ENCODE measurements at places on chromosomes 7 and 10.

DNA sequence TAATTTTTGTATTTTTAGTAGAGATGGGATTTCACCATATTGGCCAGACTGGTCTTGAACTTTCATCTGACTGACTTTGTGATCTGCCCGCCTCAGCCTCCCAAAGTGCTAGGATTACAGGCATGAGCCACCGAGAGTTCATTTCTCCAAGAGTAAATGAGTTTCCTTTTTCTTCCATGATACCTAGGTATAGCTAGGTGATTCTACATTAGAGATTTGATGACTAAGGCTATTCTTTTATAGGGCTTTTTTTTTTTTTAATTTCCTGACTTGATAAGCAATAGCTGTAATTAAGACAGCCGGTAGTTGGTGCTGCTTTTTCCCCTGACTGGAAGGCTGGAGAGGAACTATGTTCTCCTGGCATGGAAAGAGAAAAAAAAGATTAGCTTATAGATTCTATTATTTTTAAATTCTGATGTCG, 3.3 kb downstream of the PTPN12 start:
- DNase-seq, result no peak

GRCh38 chr7:17015598-17016031, 133.8 kb upstream of the AGR3 start:
- DNase-seq, result no peak

- no peak for DNase-seq
Observed at GRCh38 chr7:151053096-151053495, 4.6 kb downstream of the CDK5 start.

DNA sequence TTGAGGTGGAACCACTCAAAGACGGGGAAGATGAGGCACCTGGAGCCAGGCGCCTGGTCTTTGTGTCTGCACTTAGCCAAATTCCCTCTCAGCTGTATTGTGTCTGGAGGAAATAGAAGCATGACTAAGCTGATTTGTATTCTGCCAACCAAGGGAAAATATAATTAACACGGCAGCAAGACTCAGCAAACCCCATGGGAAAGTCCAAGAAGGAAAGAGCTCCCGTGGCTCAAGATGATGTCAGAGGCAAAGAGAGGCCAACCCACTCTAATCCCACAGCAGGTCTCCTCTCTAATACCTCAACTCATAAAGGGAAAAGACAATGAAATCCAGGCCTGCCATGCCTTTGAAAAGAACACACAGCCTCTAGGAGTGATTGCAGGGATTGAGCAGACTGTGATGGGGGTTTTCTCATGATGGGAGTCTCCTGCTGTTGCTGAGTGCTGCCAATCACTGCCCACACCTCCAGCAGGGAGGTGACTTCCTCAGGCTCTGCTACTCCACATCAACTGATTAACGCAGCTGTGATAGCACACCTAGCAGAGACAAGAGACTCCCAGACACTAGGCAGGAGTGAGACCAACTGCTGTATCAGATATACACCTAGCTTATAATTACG, 255.5 kb upstream of the C7orf33 start:
- peak; percentile 27 for DNase-seq

GRCh38 chr7:128420773-128421172, 11.0 kb upstream of the IMPDH1 start:
- no peak for DNase-seq

- DNase-seq, result no peak
Observed at GRCh38 chr7:87735360-87735759, 107.2 kb downstream of the RUNDC3B start.

DNA sequence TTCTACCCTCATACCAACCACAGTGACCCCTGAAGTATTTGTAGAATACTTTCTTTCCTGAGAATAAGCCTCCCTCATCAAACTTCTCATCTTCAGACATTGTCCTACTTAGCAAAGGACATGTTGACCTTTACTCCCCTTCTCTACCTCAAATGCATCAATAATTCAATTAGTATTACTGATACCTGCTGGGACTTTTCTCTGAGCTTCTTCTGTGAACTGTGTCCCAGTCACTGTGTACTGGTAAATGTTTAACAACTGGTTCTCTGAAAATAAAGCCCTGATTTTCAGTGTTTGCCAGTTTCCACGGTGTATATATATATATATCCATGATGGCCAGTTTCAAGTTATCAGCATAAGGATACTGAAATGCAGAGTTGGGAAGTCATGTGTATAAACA, 12.2 kb downstream of the PANK1 start:
- no peak for DNase-seq

- DNase-seq, result no peak
Observed at GRCh38 chr7:8387551-8388256, 45.7 kb upstream of the NXPH1 start.

DNA sequence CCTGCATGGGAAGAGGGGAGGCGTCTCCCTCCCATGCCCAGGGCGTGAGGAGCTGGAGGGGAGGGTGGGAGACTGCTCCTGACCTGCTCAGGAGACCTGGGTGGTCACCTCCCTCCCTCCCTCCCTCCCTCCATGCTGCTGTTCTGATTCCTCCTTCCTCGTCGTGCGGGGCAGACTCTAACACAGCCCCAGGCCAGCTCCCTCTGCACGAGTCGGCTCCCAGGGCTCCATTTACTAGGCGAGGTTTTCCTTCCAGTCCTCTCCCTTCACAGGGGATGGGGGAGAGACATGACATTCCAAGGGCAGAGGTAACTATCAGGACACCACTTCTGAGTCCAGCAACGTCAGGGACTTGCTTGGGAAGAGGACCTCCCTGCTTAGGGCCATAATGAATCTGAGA, 23.6 kb downstream of the VIPR2 start:
- DNase-seq, result no peak

GRCh38 chr7:108452707-108453106, 3.5 kb downstream of the NRCAM start:
- peak; percentile 51 for DNase-seq

DNA sequence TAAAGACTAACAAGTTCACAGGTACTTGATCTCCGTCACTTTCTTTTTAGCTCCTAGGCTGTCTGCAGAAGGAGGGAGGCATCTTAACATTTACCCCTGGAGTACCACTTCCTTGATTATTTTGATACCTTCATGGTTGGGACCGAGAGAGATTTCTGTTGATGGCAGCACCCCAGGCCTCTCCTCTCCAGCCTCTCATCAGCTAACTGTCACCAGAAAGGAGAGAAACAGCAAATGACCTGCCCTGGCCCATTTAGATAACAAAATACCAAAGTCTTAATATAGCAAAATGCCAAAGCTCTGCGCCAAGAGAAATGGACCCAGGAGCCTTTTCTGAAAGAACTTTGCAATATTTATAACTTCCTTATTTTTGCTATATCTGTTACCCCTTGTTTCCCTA, 30.0 kb upstream of the KLHL7 start:
- no peak for DNase-seq

DNA sequence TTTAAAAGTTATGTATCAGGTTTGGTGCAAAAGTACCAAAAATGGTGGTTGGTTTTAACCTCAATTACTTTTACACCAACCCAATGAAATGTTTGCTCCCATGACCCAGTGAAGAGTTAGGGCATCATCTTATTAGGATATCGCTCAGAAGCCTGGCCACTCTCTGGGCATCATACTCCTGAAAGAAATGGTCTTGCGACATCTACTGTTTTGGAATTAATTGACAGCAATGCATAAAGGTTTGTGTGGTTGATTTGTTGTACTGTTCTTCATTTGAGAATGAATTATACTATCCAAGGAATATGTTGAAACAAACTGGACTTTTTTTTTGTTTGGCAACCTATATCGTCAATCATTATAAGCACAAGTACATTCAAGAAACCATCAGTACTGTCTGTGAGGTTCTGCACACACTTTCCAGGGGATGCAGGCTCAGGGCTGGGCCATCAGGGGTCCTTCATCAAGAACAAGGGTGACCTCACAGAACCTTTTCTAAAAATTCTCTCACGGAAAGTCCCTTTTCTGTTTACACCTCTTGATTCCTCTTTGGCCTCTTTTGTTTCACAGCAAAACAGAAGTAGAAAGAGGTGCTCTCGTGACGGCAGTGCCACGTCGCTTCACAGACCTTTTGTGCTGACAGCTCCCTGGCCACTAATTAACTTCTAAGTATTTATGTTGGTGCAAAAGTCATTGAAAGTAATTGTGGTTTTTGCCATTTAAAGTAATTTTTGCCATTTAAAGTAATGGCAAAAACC, 117.2 kb upstream of the KLF6 start:
- no peak for DNase-seq

DNA sequence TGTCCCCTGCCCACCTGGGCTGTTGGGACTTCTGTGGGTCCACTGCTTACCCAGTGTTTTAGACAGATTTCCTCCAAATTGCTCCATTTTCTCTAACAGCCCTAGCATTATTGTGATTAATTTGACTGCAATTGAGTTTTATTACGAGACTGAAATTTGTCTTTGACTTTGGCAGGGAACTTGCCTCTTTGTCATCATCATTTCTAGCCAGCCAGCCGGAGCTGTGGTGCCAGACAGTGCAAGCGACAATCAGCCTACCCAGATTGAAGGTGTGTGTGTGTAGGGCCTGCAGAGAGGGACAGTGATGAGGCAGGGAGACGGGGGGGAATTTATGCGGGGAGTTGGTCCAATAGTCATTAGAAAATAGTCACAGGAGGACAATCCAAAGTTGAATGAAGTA, 743.0 kb downstream of the NRG3 start:
- no peak for DNase-seq

- DNase-seq, result no peak
Observed at GRCh38 chr7:137948083-137948844, 53.6 kb downstream of the CREB3L2 start.

DNA sequence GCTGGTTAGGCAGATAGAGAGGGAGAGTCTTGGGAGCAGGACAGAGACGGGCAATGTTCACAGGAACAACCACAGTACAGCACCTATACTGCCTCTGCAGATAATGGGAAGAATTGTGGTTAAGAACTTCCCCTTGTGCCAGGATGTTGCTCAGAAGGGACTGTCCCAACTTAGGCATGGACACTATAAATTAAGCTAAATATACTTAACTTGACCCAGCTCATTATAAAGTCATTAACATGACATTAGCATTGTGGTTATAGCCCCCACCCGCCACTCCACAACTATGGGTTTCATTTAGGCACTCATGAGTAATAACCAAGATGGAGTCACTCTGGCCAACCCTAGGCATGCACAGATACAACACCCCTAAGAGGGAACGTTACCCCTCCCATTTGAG, 310.9 kb upstream of the NRG3 start:
- no peak for DNase-seq

DNA sequence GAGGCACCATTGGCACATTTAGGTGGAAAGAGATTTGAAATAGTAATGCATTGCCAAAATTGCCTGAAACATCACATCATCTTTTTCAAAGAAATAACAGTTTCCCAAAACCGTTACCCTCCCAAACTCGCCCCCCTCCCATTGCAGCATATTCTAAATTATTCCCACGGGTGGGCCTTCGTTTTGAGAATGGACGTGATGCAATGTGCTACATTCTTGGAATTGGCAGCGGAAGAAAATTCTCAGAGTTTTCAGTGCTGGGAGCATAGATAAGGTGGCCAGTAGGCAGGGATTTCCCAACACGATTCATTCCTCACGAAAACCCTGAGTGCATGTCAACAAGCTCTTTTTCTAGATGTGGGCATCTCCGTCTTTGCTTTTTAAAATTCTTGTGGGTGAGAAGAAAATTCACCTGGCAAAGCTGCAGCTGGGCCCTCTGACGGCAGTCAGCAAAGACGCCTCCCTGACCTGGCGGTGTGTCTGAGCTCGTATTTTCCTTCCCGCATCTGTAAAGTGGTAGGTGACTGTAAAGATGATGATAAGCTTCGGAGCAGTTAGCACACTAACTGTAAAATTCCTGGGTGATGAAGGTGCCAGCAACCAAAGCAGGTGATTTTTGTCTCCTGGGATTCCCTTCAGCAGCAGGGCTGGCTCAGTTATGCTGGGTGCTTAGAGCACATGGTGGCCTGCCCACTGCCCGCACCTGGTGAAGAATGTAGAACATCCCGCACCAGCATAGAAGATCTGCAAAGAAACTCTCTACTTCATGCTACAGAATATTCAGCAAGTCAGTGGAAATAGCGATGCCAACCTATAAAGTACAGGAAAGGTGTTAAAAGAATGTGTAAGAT, 141.9 kb upstream of the KLF6 start:
- no peak for DNase-seq

DNA sequence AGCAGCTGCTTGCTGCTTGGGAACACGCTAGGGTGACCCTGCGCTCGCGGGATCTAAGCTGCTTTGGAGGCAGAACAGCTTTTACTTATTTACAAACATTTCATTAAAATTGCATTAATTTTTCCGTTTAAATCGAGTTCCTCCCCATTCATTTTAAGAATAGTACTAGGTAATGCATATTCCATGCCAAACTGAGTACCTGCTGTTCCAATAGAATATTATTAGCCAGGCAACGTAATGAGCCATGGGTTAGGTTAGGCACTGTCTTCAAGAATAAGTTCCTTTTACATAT, 860 bp downstream of the EXOC6 start:
- no peak for DNase-seq

DNA sequence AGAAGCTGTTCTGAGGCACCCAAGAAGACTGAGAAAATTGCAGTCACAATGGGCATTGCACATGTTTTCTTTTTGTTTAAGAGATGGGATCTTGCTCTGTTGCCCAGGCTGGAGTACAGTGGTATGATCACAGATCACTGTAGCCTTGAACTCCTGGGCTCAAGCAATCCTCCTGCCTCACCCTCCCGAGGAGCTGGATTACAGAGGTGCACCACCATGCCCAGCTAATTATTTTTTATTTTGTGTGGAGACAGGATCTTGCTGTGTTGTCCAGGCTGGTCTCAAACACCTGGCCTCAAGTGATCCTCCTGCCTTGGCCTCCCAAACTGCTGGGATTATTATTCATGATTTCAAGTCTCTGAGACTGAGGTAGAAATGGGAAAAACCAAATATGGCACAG, 168.7 kb downstream of the PIP4K2A start:
- no peak for DNase-seq

DNA sequence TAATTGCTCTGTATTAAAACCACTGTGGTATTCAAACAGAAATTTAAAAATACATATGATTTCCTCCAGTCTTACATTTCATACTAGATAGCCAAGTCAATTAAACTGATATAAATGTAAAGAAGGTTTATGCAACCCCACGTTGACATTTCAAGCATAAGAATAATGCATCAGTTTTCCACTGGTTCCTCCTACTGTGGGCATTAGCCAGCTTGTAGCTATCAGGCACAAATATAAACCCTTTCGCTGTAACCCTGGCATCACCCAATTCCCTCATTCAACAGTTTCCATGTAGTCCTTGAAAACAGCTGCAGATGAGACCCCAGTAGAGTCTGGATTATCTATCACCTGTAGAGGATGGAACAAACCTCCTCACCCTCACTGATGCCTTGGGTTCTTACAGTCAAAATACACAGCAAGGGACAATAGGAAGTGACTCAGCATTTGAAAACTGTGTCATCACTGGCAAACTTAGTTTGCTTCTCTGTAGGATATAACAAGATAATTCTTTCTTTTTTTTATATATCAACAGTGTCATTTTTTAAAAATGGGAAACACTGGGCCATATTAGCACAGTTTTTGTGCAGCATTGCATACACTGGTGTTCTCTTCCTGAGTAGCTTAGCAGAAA, 113.0 kb downstream of the PDE1C start:
- DNase-seq, result peak; percentile 50

DNA sequence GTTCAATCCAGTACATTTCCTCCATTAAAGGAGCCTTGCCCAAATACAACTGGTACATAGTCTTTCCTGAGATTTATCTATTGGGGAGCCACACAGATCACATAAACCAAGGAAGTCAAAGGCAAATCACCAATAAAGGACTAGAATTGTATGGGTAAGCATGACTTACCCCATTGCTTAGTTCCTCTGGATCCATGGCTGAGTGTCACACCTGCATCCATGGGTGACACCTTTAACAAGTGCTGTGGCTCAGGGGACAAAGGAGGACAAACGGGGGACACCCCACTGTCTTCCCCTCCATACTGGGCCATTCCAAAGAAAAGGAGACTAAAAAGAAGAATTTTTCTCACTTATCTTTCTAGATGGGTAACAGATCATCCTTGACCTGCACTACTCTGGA, 30.4 kb downstream of the ZNF92 start:
- no peak for DNase-seq
